Pancreas (tissue), 10 donors: ENCODE measurements at places on chromosomes 16 and 17. TPM values are rescaled to one million over a fixed set of nuclear protein-coding genes. Genes with fewer than 3 reads are reported as not detected.
A peak's percentile ranks its signal among the peaks of the same experiment; 100 is the strongest.

DNA sequence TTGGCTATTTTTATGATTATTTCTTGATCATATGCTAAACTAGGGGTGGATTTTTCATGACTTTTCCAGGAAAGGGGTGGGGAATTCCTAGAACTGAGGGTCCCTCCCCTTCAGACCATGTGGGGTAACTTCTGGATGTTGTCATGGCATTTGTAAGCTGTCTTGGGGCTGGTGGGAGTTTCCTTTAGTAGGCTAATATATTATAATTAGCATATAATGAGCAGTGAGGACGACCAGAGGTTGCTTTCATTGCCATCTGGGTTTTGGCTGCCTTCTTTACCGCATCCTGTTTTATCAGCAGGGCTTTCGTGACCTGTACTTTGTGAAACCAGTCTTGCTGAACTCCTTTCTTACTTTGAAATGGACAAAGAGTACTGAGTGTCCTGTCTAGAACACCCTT lies 40.4 kb upstream of the ABCA5 start:
- no peak overlapping the region for H3K4me3 ChIP-seq
- no peaks in the 10 kb centered on the region for H3K36me3 ChIP-seq
- no peak for DNase-seq
- H3K4me1 ChIP-seq: no peaks in the 10 kb centered on the region
- no peaks in the 10 kb centered on the region for H3K27me3 ChIP-seq
- H3K27ac ChIP-seq: no peak overlapping the region

Gene PSME3
- 46.3 TPM for total RNA-seq

Gene TPPP3
- total RNA-seq: 4.5 TPM

DNA sequence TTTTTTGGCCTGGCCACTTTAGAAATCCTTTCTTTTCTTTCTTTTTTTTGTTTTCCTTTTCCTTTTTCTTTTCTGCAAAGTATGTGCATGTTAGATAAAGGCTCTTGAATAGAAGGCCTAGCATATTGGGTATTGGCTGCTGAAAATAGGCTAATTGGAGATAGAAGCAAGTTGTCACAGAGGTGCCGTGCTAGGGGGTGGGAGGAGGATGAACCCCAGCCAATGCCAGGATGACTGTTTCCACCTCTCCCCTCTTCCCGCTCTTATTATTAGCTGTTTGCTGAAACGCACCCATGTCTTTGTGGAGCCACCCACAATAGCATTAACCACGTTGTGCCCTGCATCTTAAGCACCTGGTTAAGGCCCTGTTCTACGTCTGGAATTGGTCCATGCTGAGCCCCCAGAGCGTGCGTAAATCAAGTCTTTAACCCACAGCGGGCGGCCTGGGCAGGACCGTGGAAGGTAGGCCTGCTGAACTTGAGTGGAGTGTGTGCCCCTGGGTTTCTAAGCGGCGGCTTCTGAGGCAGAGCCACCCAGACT lies 123.6 kb downstream of the MSI2 start:
- no peaks in the 10 kb centered on the region for H3K36me3 ChIP-seq
- no peak for DNase-seq
- H3K27ac ChIP-seq: peak overlapping the region; percentile 53
- peaks cover 6% of the 10 kb centered on the region for H3K4me1 ChIP-seq
- H3K27me3 ChIP-seq: no peaks in the 10 kb centered on the region

DNA sequence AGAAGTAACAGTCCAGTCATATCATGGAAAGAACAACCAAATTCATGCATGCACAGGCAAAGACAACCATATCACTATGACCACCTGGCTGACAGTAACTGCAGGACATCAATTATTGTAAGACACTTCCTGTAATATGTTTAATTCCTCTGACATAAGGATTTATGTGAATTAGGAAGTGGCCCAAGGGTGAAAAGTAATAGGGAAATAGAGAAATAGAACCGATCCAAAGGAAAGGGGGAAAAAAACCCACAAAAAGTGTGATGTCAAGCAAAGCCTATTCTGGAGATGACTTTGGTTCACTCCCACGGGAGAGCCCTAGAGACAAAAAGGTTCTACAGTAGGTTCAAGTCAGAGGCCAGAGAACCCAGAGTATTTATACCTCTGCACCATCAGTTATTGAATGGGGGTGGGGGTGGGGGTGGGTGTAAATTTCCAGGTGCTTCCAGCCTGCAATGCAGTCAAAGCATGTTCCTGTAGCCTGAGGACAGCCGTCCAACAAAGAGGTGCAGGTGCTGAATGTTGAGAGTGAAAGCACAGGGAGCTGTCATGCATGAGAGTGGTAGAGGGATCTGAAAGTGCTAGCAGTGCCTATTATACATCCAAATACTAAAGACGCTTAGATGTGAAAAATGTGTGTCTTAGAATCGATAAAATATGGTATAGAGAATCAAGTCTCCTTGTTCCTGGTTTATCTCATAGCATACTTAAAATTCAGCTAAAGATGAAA lies 95.6 kb upstream of the HLF start:
- DNase-seq: no peak
- no peaks in the 10 kb centered on the region for H3K36me3 ChIP-seq
- H3K4me1 ChIP-seq: no peaks in the 10 kb centered on the region
- H3K4me3 ChIP-seq: no peak overlapping the region
- no peaks in the 10 kb centered on the region for H3K27me3 ChIP-seq

GRCh38 chr17:81681672-81682071 lies 1.9 kb downstream of the ARL16 start:
- H3K36me3 ChIP-seq: peaks cover 6% of the 10 kb centered on the region
- H3K27ac ChIP-seq: no peak overlapping the region
- no peak overlapping the region for H3K4me3 ChIP-seq
- no peak for DNase-seq
- no peaks in the 10 kb centered on the region for H3K27me3 ChIP-seq
- H3K4me1 ChIP-seq: peaks cover 13% of the 10 kb centered on the region

- H3K27ac ChIP-seq: no peak overlapping the region
- DNase-seq: peak; percentile 67
- peaks cover 14% of the 10 kb centered on the region for H3K36me3 ChIP-seq
- no peaks in the 10 kb centered on the region for H3K4me1 ChIP-seq
- H3K27me3 ChIP-seq: no peaks in the 10 kb centered on the region
Measured at GRCh38 chr17:38922538-38923297, 2.7 kb upstream of the LASP1NB start.

DNA sequence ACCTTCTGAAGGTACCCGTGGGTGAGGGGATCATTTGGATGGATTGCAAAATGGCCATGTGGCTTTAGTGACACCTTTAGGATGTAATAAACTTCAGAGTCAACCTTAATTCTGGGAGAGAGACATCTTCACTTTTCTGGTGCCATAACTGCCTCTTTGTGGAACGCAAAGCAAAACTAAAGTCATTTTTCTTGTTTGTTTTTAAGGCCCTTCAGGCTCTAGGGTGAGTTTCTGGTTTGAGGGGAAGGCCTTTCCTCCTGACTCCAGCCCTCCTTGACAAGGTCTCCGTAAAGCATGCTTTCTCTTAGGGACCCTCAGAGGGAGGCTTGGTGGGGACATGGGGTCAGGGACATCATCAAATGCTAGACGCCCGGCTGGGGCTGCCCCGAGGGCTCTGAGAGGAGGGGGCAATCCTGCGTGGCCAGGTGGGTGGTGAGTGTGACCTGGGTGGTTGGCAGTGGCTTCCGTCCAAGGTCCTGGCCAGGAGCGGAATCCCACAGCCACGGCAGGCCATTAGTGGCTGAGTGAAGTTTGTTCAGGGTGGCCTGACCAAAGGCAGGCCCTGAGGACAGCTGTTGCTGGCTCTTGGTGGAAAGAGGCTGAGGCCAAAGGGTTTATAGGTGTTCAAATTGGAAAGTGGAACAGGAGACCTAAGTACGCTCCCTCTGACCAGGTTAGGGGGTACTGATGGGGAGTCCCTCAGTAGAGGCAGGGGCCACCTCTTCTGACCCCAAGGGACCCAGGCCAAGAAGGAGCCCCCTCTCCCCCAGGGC lies 112.2 kb downstream of the METRNL start:
- H3K36me3 ChIP-seq: no peaks in the 10 kb centered on the region
- H3K27me3 ChIP-seq: no peaks in the 10 kb centered on the region
- H3K4me3 ChIP-seq: no peak overlapping the region
- H3K27ac ChIP-seq: no peak overlapping the region
- DNase-seq: peak; percentile 7

- no peaks in the 10 kb centered on the region for H3K4me1 ChIP-seq
- H3K36me3 ChIP-seq: peaks cover 22% of the 10 kb centered on the region
- no peak for DNase-seq
- H3K27ac ChIP-seq: no peak overlapping the region
Measured at GRCh38 chr17:43517615-43518386, 28.3 kb downstream of the ETV4 start.

GRCh38 chr17:34671191-34671590 lies 91.8 kb downstream of the TMEM132E start:
- no peaks in the 10 kb centered on the region for H3K36me3 ChIP-seq
- H3K4me3 ChIP-seq: no peak overlapping the region
- no peak overlapping the region for H3K27ac ChIP-seq

Gene OR4D1
- not detected for total RNA-seq

DNA sequence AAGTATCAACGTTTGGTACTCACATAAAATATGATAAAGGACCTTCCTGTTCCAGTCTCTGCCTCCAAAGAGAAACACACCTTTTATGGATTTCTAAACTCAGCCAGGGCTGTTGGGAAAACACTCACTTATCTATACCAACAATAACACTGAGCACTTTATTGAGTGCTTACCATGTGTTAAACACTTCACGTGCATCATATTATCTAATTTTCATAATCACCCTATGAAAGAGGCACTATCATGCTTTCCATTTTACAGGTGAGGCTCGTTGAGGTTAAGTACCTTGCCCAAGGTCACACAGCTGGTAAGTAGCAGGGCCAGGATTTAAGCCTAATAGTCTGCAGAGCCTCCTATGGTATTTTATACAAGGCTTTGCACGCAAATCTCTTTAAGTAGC lies 251.5 kb upstream of the SOX9 start:
- H3K36me3 ChIP-seq: no peaks in the 10 kb centered on the region
- no peaks in the 10 kb centered on the region for H3K4me1 ChIP-seq
- H3K27ac ChIP-seq: no peak overlapping the region
- DNase-seq: no peak

- H3K27ac ChIP-seq: no peak overlapping the region
- no peaks in the 10 kb centered on the region for H3K36me3 ChIP-seq
- no peaks in the 10 kb centered on the region for H3K27me3 ChIP-seq
- H3K4me1 ChIP-seq: no peaks in the 10 kb centered on the region
- no peak for DNase-seq
- H3K4me3 ChIP-seq: no peak overlapping the region
Measured at GRCh38 chr16:66911112-66911511, 7.6 kb downstream of the CDH16 start.

DNA sequence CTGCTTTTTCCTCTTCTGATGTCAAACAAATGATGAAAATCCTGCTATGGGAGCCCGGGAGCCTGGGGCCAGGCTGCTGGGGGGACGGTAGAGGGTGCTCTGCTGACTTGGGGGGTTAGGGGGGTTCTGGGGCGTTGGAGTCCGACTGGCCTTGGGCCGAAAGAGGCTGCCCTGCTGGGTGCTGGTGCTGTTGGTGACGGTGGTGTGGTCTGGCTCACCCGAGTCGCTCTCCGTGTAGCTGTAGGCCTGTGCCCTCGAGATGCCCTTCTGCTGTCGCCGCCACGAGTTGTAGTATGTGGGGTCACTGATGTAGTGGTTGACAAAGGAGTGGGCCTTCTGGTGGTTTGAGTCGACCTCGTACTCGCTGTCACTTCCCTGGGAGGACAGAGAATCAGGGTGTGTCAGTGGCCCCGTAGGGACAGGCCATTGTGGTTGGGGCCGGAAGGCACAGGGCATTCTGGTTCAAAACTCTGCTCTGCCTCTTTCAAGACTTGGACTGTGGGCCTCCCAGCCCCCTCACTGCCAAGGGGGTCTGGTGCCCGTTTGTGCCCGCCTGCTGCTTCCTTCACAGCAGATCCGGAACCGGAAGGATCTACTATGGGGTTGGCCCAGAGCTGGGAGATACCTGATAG lies 26.9 kb upstream of the CDC42EP4 start:
- H3K4me3 ChIP-seq: no peak overlapping the region
- no peaks in the 10 kb centered on the region for H3K27me3 ChIP-seq
- no peak overlapping the region for H3K27ac ChIP-seq
- H3K36me3 ChIP-seq: no peaks in the 10 kb centered on the region

DNA sequence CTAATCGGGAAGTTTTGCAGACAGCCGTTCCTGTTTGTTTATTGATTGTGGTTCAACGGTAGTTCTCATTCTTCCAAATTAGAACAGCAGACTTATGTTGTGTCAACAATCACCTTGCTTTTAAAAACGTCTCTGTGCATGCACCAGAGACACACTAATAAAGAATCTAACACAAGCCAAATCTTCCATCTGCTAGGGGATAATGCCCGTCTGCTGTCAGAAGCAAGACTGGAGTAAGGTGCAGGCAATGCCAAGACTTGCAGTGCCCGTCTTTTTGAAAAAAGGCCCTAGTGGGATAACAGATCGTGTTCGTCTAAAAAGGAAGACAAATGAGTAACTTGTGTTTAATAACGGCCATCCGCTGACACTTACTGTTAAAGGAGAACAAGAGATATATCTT lies 158.4 kb downstream of the KCNJ2 start:
- DNase-seq: no peak
- no peaks in the 10 kb centered on the region for H3K27me3 ChIP-seq
- no peak overlapping the region for H3K27ac ChIP-seq
- no peaks in the 10 kb centered on the region for H3K36me3 ChIP-seq

DNA sequence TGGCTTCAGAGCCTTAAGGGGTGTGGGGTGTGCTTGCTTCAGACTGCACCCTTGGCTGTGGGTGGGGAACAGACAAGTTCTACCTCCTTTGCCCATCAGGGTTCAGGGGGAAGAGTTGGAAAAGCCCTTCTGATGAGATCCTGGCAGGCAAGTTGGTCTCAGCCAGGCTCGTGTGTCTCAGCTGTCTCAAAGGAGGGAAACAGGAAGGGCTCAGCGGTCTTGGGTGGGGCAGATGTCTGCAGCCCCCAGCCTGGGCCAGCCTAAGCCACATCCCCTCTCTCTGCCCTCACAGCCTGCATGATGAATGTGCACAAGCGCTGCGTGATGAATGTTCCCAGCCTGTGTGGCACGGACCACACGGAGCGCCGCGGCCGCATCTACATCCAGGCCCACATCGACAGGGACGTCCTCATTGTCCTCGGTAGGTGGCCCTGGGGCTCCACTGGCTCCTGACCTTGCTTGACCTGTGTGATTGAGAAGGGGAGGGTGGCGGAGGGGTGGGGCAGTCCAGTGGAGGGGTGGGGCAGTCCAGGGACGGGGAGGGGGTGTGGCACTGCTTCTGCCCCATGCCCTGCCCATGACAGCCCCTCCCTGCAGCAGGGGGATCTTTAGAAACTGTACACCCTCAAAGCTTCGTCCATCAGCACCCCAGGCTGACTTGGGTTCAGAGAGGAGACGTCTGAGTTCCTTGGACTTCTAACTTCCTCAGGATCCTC lies 199.5 kb downstream of the PRKCB start:
- H3K27ac ChIP-seq: no peak overlapping the region
- no peaks in the 10 kb centered on the region for H3K27me3 ChIP-seq
- H3K36me3 ChIP-seq: no peaks in the 10 kb centered on the region

Gene TNFSF13
- total RNA-seq: 12.7 TPM

Gene AOC3
- 1.9 TPM for total RNA-seq

DNA sequence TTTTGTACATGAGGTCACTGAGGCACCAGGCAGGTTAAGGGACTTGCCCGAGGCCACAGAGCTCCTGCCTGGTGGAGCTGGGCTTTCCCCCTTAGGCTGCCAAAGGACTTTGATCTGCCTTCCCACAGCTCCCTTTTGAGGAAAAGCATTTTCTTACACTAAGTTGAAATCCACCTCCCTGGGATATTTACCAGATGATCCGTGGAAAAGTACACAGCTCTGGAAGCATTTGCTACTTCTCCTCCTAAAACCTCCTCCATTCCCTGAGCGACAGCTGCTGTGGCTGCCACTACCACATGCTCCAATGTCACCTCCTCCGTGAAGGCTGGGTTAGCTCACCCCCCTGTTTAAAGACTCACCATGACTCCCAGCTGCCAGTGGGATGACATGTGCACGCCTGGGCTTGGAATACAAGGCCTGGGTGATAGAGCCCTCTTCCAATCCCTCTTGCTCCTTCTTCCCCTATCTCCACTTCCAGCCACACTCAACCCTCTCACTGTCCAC lies 1.2 kb upstream of the MPRIP start:
- H3K27ac ChIP-seq: peak overlapping the region; percentile 71
- DNase-seq: peak; percentile 65
- no peak overlapping the region for H3K4me3 ChIP-seq
